ENCODE measurements at places on chromosomes 7 and 10.
A peak's percentile ranks its signal among the peaks of the same experiment; 100 is the strongest.

DNA sequence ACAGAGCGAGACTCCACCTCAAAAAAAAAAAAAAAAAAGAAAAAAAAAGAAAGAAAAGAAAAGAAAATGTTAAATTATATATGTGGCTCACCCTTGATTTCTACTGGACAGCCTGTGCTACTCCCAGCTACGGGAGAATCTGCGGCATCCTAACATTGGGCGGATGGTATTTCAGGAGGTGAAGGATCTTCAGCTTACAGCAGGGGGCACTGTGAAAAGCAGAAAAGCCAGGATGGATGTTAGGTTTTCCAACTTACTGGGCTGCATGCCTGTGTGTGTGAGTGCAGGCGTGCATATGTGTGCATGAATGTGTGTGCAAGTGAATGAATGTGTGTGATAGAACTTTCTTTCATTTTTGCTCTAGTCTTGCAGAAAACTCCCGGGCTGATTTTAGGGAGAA lies 1066.5 kb downstream of the TYW1 start:
- peak; percentile 18 for DNase-seq

- DNase-seq, result no peak
Measured at GRCh38 chr7:70937424-70937823, 194.5 kb upstream of the GALNT17 start.

- DNase-seq, result no peak
Measured at GRCh38 chr7:127873151-127873550, 158.1 kb downstream of the LRRC4 start.

DNA sequence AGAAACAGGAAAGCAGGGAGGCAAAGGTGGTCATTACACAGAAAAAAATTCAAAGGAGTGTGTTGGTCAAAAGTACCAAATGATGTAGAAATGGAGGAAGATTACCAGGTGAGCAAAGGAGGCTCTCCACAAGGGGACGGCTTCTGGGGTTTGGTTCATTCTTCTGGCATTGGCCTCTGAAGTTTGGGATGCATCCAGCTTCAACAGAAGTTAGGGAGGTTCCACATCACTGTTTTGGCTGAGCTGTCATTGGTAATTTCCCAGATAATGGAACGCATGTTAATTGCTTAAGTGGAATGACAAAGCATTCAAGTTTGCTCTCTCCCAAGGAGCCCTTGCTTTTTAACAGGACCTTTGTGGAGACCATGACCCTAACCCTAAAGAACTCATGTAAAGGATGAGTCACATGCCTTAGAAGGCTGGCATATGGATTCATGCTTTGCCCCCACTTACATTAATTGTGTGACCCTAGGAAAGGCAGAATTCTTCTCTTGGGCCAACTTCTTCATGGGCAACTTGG lies 398.6 kb downstream of the GPAM start:
- no peak for DNase-seq

GRCh38 chr10:14074062-14074884 lies 256.5 kb downstream of the FRMD4A start:
- peak; percentile 91 for DNase-seq

GRCh38 chr7:93231259-93231658 lies 907 bp upstream of the VPS50 start:
- DNase-seq, result no peak

All from NCI-H1417 (cell line).